H54 (cell line): ENCODE measurements at places on chromosomes 6 and 20.

DNA sequence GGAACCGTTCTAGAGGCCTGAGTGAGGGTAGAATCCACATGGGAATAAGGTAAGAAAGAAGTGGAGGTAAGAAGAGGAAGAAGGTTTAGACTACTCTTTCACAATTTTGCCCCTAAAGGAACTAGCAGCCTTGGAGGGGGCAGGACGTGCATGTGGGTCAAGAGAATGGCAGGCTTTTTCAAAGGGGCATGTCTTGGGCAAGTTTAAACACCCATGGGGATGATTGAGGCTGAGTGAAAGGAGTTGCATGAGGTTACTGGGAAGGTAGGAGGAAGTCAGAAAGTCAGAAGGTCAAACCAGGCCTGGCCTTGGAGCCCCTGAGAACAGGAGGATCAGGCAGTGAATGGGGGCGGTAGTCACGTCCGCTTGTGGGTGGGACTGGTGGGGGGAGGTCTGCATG is 10.2 kb downstream of the ADA start:
- no peak for DNase-seq

DNA sequence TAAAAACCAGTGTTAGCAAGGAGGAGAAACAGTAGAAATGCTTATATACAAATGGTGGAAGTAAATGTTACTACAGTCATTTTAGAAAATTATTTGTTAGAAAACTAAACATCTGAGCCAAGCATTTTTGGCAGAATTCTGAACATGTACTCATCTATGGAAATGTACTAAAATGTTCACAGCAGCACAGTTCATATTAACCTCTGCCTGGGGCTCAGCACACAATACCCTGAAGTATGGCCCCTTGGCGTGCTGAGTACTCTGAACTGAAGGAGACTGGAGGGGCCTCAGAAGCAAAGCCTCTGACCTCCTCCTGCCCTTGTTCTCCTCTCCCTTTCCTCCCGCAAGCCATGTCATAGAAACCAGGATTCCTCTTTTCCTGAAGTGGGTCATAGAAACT is 66.2 kb upstream of the RALGAPA2 start:
- no peak for DNase-seq

GRCh38 chr20:46708172-46708860 is 1.1 kb upstream of the SLC2A10 start:
- DNase-seq = no peak

DNA sequence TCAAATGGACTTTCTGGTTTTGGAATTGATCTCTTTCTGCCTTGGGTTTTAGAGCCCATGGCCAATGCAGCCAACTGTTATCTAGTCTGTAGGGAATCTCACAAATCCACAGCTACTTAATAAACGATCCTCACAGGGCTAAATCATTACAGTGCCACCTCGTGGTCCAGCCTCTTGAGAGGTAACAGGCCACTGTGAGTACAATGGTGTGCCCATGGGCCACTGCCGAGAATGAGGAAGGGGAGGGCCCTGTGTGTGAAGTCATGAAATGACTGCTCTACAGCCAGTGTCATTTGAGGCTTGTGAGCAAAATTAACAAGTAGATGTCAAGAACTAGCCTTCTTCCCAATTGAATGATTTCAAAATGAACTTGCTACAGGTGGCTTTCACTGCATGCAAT is 54.3 kb upstream of the GMPR start:
- no peak for DNase-seq

- no peak for DNase-seq
Measured at GRCh38 chr6:100731411-100731810, 149.7 kb downstream of the ASCC3 start.

GRCh38 chr6:130407032-130407431 is 41.2 kb downstream of the TMEM200A start:
- no peak for DNase-seq

- peak; percentile 75 for DNase-seq
Measured at GRCh38 chr6:79078075-79078969, at the start of gene PHIP. TSS of gene PHIP (minus strand) at chr6:79078254. CDS start at chr6:79078068, 186 bp downstream.

GRCh38 chr6:155444120-155444917 is 11.3 kb downstream of the NOX3 start:
- DNase-seq = no peak

DNA sequence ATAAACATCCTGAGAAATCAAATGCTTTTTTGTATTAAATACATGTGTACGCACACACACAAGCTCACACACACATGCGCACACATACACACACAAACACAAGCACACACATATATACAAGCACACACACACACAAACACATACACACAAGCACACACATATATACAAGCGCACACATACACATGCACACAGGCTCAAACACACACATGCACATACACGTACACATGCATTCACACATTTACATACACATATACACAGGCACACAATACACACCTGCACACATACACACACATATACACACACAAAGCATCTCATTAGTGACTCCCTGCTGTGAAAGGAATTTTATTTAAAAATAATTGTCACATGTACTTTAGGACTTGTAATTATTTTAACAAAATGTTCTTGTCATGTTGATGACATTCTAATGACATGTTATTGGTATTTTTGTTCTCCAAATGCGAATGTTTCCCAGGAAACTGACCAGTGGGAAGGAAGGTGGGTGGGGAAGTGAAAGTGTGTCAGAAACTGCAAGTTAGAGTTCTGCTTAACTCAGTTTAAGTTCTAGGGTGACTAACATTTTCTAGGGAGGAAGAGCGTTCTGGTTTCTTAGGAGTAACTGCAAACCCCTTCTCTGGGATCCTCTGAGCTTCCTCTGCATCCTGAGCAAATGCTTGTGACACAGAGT is 113.9 kb upstream of the ZNF217 start:
- no peak for DNase-seq

DNA sequence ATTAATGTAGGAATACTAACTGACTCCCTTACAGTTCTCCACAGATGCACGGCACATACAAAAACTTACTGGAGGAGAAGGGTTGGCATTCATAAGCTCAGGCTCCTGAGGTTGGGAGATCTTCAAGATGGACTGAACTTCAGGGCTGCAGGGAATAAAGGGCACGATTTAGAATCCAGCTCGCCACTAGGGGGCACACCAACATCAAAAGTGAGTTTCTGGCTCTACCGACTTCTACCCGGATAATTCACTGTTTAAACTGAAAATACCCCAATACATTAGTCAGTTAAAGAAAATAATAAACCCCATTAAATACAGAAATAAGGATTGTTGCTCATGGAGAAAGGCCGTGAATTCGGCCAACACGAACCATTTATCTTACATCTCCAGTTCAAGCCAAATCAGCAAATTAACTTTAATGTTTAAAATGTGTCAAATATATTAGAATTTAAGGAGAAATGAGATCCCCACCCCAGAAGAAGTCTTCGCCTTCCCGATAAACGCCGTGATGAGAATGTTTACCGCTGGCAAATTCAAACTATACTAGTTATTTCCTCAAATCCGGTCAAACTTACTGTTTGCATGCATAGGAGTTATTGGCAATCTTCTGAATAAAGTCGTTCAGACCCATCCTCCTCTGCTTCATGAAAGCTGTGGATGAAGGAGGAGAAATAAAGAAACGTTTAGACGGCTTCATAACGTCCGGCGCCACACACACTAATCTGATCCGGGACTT is 121.7 kb upstream of the SLC2A12 start:
- no peak for DNase-seq
